IMR-90 (cell line): ENCODE measurements at places on chromosomes 11 and 22. TPM values are rescaled to one million over a fixed set of nuclear protein-coding genes. Genes with fewer than 3 reads are reported as not detected.

DNA sequence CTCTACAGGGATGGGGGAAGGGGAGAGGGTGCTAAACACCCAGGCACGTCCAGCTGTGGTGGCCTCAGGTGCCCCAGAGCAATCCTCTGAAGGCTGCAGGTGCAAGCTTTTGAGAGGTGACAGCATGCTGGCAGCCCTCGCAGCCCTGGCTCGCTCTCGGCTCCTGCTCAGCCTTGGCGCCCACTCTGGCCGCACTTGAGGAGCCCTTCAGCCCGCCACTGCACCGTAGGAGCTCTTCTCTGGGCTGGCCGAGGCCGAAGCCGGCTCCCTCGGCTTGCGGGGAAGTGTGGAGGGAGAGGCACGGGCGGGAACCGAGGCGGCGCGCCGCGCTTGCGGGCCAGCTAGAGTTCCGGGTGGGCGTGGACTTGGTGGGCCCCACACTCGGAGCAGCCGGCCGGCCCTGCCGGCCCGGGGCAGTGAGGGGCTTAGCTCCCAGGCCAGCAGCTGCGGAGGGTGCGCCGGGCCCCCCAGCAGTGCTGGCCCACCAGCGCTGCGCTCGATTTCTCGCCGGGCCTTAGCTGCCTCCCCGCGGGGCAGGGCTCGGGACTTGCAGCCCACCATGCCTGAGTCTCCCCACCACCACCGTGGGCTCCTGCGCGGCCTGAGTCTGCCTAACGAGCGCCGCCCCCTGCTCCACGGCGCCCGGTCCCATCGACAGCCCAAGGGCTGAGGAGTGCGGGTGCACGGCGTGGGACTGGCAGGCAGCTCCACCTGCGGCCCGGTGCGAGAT lies 112.1 kb downstream of the TRIM29 start:
- no peak for DNase-seq

GRCh38 chr11:11440144-11440543 lies 87.1 kb upstream of the CSNK2A3 start:
- DNase-seq, result no peak

GRCh38 chr11:92550411-92550810 lies 325.8 kb downstream of the FAT3 start:
- DNase-seq, result no peak

DNA sequence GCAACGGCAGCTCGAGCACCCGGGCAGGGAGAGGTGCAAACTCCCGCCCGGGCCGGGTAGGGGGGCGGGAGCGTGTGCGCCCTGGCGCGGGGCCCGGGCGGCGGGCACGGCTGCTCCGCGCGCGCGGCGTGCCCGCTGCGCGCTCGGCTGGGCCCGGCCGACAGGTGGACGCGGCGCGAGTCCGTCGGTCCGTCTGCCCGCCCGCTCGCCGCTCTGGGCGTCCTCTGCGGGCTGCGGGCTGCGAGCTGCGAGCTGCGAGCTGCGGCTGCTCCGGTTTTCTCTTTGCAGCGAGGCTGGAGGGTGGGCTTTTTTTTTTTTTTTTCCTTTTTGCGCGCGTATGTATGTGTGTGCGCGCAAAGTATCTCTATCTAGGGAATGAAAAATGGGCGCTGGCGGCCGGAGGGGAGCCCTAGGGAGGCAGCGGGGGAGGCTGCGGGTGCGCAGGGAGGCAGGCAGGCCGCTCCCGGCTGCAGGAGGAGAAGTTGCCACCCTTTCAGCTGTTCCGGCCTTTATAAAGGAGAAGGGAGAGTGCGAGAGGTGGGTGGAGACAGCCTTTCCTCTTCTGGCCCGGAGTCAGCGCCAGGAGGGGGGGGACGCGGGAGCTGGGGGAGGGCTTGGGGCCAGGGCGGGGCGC lies at the start of gene PDGFB:
TSS of gene PDGFB (minus strand) at position 487 of the 634 bp plus-strand sequence. CDS start 1,019 bp downstream, outside the sequence.
- no peak for DNase-seq

The KDM4F gene
- polyA plus RNA-seq, result not detected in 2 replicates

The HBD gene
- polyA plus RNA-seq, result 10.7 and 12.0 TPM in 2 replicates
